ENCODE measurements at places on chromosomes 12 and 14.

GRCh38 chr12:48910196-48910595 lies 15.1 kb downstream of the FKBP11 start:
- DNase-seq, result no peak

DNA sequence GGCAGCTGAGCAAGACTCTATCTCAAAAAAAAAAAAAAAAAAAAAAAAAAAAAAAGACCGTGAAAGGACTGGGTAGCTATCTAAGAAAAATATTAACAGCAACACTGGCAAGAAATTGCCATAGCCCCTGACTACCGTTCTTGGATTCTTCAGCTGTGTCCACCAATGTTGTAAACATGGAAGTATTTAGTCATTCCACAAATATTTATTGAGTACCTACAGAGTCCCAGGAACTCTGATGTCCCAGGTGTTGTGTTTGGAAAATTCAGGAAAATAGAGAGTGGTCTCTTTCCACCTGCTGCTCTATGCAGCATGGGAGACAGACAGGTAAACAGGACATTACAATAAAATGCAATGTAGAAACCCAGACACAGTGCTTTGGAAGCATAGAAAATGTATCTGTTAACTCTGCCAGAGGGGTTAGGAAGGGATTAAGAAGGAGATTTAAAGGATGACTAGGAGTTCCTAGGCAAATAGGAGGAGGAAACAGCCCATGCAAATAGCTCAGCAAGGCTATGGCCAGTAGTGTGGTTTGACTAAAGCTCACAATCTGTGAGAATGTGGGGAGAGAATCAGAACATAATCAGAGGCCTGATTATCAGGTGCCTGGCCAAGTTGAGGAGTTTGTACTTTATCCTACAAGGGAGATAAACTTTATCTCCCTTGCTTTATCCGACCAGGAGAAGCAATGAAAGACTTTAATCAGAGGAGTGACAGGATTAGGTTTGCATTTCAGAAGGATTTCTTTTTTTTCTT lies 2.1 kb upstream of the DLST start:
- DNase-seq, result no peak

- no peak for DNase-seq
These were observed 21.1 kb upstream of the CERS5 start for GRCh38 chr12:50188241-50188781.

DNA sequence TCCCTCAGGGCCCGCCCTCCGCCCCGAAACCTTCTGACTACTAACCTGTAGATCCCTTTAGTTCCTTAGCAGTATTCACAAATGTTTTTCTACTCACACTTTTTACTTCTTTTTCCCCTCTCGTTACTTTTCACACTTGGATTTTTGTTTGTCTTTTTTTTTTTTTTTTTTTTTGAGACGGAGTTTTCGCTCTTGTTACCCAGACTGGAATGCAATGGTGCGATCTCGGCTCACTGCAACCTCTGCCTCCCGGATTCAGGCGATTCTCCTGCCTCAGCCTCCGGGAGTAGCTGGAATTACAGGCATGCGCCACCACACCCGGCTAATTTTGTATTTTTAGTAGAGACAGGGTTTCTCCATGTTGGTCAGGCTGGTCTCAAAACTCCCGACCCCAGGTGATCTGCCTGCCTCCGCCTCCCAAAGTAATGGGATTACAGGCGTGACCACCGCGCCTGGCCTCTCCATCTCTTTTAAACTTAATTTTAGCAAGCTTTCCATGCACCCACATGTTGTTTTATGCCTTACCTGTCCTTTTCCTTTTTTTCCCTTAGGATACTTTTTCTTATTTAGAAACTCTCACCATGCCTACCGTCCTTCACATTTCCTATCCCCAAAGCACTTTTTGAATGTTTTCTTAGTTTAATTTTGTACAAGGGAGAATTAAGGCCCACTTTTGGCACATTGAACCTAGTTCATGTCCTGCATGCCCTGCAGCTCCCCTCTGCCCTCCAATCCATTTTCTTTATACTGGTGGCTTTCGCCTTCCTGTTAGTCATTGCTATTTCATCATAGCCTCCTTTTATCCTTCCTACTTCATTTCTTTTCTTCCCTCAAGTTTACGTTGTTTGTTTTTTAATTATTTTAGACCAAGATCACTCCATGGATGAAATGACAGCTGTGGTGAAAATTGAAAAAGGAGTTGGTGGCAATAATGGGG lies 1.1 kb downstream of the SP1 start:
- no peak for DNase-seq

DNA sequence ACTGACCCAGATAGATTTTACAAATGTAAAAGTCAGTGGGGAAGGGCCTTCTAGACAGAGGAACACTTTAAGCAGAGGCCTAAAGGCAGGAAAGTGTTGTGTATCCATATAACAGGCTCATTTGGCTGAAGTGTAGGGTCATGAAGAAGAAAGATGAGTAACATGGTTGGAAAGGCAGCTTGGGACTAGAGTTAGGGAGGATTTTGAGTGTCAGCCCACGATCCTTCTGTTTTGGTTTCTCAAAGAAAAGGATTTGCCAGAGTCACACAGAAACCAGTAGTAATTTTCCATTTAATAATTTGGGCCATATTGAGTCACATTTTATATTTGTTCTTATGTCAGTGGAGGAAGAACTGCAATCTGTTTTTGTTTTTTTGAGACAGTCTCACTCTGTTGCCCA lies 76.4 kb downstream of the ZC3H14 start:
- no peak for DNase-seq

GRCh38 chr12:43038991-43039390 lies 449.4 kb upstream of the PRICKLE1 start:
- no peak for DNase-seq

GRCh38 chr12:109863847-109864712 lies 16.3 kb downstream of the GLTP start:
- no peak for DNase-seq

- no peak for DNase-seq
These were observed 149.4 kb upstream of the PRMT8 start for GRCh38 chr12:3341594-3341993.

DNA sequence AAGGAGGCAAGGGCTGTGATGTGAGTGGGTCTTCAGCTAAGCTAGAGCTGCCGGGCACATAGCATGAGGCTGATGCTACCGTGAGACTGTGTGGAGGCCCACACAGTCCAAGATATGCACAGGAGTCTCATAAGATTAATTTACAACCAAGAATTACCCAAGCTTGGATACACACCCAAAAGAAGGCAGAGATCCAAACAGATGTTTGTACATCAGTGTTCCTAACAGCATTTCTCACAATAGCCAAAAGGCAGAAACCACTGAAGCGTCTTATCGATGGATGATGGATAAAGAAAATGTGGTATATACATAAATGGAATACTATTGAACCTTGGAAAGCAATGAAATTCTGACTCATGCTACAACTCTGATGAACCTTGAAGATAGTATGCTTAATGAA lies 40.8 kb upstream of the RIC8B start:
- no peak for DNase-seq

DNA sequence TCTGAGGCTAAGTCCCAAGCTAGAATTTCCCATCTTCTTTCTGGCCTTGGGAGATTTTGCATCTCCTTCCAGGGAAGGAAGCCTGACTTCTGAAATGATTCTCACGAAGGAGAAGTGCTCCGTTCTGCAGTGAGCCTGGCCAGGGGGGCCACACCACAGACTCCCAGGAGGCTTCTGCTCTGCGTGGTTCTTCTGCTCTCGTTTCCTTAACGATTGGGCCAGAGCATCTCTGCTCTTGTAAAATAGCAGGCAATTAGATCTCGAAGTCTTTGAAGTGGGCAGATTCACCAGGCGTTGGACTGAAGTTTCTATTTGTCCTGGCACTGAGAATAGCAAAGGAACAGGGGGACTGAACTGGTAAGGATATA lies 6.7 kb upstream of the BATF start:
- no peak for DNase-seq

- DNase-seq, result no peak
These were observed 68.0 kb upstream of the OSBPL8 start for GRCh38 chr12:76627346-76628135.

- peak; percentile 29 for DNase-seq
These were observed 394 bp upstream of the AMIGO2 start for GRCh38 chr12:47079981-47080724.

GRCh38 chr12:113142173-113142885 lies 6.8 kb upstream of the RASAL1 start:
- DNase-seq, result no peak

GRCh38 chr14:72387726-72388125 lies 455.5 kb downstream of the RGS6 start:
- DNase-seq, result no peak

DNA sequence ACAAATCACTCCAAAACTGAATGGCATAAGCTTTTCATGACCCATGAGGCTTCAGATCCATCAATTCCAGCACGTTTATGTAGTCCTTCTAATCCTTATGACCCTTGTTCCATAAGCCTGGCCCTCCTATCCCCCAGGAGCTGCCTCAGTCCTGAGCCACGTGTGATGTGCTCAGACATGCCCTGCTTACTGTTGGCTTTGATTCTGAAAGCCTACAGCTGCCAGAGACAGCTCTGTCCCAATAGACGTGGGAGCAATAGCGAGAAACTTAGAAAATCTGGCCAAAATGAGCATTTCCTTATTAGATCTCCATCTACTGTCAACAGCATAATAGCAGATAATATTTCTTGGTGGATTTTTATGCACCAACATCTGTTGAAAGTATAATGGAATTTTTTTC lies 33.2 kb downstream of the DUSP6 start:
- DNase-seq, result no peak

DNA sequence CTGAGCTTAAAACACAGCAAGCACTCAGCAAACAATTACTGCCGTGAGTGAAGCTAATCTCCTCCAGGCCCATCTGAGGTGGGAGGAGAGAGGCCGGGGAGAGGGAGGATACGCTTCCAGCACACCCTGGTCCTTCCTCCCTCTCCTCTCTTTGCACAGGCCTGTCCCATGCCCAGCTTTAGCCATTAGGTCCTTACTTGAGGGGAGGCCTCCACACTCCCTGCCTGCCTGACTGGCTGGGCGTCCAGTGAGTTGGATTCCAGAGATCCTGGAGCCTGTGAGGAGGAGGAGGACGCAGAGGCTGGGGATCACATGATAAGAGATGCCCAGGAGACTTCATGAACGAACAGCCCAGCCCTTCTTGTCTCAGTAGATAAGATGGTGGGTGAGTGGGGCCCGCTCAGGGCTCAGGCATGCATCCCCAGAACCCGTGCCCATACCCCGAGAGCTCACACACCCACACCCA lies 65.1 kb upstream of the NCOR2 start:
- no peak for DNase-seq

DNA sequence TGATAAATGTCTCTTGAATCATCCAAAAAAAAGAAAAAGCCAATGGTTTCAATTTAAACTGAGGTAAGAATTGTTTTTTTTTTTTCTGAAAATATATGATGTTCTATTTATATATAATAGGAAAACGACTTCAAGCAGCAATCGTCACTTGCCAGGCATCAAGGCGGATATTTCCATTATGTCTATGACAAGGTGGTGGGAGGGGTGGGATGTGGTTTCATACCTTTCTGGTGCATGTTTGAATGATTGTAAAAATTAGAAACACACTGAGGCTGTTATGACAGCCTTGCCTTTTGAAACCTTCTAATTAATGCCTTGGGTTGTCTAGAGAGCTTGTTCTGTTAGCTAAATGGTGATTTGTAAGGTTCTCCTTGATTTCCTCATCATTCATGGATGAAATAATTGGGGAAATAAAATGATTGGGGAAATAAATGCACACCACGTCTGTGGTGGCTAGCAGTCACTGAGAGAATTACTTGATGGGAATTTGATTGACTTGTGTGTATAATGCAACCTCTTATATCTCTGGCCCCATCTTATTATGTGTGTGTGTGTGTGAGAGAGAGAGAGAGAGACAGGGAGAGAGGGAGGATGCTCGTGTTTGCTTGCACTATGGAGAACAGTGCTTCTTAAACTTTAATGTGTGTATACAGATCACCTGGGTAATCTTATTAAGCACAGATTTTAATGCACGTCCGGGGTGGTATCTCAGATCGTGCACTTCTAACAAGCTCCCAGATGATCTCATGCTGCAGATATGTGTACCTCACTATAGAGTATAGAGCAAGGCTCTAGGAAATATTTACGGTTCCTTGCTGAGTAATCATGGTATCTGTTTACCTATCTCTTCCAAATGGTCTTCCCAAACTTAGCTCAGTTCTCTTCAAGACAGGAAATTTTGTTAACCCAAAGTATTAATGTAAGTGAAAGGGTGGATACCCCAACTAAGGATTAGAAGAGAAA lies 502.6 kb downstream of the DIO2 start:
- no peak for DNase-seq

GRCh38 chr14:81337073-81337472 lies 63.1 kb downstream of the STON2 start:
- DNase-seq, result no peak

GRCh38 chr12:75891072-75891471 lies 140.5 kb downstream of the PHLDA1 start:
- DNase-seq, result no peak

- DNase-seq, result peak; percentile 57
These were observed 30.7 kb downstream of the CEP290 start for GRCh38 chr12:88111074-88111652.

GRCh38 chr12:53985994-53986685 lies 1.2 kb downstream of the HOXC10 start:
- DNase-seq, result peak; percentile 41

GRCh38 chr12:120943482-120943881 lies 34.9 kb upstream of the HNF1A start:
- DNase-seq, result no peak

DNA sequence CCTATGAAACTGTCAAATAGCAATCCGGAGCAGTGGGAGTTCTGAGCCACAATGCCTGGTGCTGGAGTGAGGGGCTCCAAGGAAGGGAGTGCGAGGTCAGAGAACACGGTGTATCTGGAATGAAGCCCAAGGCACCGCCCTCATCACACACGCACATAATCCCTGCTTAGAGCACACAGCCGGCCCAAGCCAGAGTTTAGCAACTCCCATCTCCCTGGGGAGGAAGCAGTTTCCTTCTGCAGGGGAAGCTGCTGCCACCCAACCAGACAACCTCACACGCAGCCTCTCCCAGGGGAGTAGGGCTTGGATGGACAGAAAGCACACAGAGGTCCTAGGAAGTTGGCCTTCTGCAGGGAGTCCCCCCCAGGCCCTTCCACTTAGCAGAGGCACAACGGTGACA lies 31.3 kb downstream of the ACTN1 start:
- DNase-seq, result no peak

DNA sequence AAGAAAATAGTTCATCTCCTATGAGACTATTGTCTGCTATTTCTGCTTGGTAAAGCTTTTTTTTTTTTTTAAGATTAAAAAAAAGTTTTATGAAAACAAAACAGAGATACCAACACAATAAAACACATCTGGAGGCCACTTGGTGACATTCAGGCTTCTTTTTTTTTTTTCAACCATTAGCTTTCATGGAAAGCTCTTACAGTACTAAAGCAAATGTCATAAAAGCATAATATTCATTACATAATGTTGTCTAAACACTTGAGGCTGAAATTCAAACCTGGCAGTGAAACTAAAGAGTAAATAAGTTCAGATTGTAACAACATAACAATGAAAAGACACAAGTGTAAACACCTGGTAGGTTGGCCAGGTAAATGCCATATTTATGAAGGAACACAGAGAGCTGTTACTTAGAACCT lies 14.7 kb downstream of the PRICKLE1 start:
- no peak for DNase-seq

DNA sequence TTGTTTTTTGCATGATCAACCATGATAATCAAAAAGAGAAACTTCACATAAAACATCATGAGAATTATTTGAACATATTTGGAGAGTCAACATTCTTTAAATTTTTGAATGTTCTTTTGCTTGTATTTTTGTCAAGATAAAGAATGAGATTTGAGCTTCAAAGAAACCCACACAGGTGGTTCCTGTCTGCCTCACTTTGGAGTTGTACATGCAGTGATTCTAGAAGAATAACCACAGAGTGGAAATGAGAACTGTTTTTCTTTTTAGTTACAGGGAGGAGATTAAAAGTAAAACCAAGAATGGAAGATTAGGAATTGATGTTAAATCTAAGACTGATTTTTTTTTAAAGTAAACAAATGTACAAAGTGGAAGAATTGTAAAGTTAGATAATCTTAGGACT lies 2.3 kb upstream of the ZNF705A start:
- DNase-seq, result peak; percentile 45
